ENCODE measurements at places on chromosomes 7 and 10.

- DNase-seq: peak; percentile 68
Measured at GRCh38 chr10:72337039-72337629, 17.6 kb downstream of the DNAJB12 start.

DNA sequence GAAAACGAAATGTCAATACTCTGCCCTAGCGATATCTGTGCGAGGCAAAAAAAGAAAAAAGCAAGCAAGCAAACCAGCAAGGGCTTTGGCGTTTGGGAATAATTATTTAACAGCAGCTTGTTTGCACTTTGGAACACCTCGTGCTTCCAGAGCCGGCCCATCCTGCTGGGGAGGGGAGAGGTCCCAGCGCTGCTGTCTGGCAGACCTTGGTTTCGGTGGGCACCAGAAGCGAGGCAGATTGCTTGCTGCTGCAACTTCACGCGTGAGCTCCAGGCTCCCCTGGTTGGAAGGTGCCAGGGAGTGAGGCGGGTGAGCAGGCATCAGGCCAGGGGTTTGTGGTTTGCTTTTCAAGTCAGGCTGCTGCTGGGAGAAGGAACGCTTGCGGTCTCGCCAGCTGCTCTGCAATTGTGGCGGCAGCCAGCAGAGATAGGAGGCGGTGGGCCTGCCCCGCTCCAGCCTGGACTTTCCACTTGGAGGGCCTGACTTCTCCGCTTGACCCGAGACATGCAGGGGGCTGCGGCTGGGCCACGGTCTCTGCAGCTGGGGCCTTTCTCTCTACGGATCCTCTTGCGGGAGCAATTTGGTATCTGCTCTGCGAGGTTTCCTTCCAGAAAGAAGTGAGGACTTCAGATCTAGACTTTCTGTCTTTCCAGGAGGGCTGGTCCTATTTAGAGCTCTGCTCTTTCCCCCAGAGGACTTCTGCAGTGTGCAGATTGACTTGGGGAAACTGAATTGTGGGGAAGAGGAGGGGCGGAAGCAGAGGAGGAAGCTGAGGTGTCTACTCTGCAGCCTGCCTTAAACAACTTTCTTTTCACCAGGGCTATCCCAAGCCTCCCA is 131.4 kb downstream of the PRPF18 start:
- DNase-seq: no peak

DNA sequence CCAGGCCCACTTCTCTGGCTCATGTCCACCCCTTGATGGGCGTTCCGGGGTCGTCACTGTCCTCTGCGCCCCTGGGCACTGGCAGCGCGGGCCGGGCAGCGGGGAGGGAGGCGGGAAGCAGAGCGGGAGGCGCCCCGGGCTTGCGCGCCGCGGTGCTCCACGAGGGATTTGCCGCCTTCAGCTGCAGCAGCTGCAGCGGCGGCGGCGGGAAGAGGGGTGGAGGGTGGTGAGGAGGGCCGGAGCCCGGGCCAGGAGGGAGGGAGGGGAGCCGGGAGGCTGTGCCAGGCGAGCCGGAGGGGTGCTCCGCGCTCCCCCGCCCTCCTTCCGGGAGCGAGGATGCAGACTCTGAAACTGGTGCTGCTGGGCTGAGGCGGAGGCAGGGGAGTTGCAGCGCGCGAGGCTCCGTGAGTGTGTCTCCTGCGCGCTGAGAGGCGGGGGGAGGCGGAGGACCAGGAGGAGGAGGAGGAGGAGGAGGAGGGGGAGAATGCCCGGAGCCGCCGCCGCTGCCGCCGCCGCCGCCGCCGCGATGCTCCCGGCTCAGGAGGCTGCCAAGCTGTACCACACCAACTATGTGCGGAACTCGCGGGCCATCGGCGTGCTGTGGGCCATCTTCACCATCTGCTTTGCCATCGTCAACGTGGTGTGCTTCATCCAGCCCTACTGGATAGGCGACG is at the start of gene LHFPL3:
Gene LHFPL3 (plus strand): TSS at position 308 of the 674 bp plus-strand sequence.
- DNase-seq: no peak

DNA sequence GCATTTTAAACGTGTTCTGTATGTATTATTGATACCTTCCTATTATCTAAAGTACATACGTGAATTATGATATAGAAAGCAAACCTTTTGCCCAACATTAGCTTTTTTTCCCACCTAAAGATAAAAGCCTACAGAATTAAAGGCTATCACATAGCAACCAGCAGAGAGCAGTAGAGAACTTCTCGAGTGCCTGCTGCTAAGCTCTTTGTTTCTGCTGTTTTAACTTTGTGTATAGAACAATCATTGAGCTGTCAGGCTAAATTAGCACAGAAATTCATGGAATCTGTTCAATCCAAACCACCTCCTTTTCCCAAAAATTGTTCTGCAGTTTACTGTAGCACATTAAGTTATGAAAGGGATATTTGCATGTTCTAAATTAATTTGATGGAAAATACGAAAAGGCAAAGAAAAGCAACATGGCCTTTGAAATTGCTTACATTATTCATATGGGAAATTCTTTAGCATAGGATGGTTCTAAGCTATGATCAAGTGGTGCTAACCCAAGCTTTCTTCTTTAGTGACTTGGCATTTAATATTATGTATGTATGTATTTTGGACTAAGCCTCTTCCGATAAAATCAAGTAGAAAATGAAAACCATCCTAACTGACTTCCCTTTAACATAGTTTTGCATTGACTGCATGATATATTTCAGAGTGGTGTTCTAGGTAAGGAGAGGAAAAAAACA is 1288.5 kb downstream of the GATA3 start:
- no peak for DNase-seq

- no peak for DNase-seq
Measured at GRCh38 chr10:47336387-47337134, 11.6 kb upstream of the RBP3 start.

- DNase-seq: no peak
Measured at GRCh38 chr7:142024547-142024946, 28.9 kb downstream of the MGAM start.

GRCh38 chr10:93859049-93859655 is 34.6 kb upstream of the SLC35G1 start:
- no peak for DNase-seq

GRCh38 chr10:77840636-77841035 is 85.9 kb downstream of the DLG5 start:
- DNase-seq: no peak

DNA sequence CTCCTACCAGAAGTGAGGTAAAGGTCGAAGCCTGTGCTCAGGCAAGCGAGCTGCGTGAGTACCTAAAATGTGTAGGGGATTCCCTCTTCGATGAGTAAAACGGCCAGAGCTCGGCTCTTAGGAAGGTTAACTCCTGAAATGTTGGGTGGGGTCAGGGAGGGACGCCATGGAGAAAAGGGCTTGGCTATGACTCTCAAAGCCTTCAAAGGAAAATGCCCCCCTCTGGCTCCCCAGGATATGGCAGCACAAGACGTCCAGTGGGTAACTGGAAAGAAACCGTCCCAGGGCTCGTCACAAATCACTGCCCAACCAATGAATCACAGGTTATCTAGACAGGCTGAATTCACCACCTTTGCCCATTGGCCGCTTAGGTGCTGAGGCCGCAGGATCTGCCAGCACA is 58.0 kb downstream of the CALML3 start:
- DNase-seq: no peak

DNA sequence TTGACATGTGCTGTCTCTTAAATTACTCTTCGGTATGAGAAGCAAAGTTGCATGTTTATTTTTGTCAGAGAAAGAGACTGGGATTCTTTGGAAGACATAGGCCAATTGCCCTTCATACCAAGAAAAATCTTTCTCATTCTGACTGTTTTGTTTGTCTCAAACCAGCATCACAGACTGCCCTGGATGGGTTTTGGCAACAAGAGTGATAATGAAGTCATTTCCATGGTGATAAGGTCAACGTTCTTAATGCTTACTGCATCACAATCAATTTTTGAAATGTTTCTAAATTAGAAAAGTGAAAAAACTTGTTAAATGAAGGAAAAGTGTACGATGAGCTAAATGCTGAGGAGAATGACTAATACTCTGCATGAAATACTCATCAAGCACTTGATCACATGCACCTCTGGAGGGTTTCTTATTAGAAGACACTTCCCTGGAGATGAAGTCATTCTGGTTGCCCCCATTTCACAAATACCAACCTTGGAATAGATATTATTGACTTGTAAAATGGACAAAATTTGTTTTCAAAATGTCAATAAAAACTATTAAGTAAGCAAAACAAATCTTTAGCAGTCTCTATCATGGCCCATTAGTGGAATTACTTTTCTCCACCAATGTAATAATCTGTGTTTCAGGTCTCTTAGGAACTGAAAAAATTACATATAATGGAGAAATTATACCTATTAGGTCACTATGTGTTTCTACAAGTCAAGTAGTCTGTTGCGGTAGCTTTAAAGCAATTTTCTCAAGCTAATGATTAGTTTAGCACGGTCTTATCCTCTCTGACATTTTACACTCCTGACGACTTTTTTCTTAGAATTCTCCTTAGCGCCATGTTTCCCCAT is 19.9 kb upstream of the SEC61G start:
- no peak for DNase-seq

- DNase-seq: peak; percentile 82
Measured at GRCh38 chr7:101153969-101154692, at the start of gene AP1S1. TSS of gene AP1S1 (plus strand) at chr7:101154476. CDS start at chr7:101154515, 39 bp downstream.

DNA sequence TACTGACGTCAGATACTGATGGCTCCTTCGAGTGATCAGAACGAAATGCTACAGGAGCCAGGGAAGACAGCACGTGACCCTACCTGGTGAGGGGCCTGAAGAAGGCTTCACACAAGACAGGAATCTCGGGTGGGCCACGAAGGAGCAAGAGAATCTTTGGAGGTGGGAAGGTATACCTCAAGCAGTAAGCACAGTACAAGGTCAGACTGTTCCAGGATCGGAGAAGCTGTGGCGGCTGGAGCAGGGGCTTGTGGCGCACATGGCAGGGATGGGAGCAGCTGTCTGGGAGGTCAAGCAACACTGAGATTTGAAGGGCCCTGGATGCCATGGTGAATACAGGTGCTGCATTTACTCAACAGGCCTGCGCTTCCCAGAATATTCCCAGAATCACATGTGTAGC is 45.4 kb downstream of the C10orf143 start:
- DNase-seq: no peak

DNA sequence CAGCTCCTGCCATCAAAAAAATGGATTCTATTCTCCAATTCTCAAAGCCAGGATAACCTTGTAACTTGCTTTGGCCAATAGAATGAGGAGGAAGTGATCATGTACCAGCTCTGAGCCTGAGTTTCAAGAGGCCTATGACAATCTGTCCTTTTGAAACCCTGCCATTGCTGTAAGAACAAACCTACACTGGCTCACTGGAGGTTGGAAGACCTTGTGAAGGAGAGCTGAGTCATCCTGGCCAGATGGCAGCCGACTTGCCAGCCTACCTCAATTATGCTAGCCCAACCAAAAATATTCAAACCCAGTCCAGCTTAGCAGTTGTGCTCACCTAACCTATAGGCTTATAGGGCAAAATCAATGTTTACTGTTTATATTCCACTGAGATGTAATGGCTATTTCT is 93.0 kb downstream of the HGF start:
- no peak for DNase-seq

DNA sequence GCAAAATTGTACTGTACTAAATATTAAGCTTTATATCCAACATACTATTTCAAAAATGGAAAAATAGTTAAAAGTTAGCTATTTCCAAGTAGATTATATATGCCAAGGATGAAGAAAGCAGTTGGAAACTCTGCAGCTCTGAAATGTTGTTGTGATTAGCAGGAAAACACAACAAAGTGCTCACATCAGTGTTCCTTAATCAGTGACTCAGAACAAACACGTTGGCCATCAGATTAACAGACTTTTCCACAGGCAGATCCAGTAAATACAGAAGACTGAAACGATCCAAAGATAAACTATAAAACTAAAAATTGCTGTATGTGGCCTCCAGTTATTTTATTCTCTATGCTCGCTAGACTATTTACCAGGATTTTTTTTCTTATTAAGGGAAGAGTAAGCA is 99.6 kb upstream of the SEMA3D start:
- no peak for DNase-seq

- DNase-seq: no peak
Measured at GRCh38 chr7:19336836-19337383, 191.7 kb upstream of the FERD3L start.

DNA sequence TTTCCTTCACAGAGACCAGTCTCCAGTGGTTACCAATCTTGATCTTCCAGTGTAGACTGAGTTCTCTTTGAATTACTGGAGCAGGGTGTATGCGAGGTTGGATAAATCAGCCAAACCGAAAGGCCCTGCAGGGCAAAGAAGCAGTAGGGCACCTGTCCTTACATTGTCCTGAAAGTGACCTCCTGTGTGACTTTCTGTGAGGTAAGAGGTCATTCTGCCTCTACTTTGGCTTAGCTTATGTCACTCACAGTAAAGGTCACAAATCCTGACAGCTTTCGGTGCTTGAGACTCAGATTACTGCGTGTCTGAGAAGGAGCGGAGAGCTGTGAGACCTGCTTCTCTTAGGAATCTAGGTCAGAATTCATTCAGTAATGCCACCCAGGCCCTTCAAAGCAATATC is 252.7 kb upstream of the ETV1 start:
- DNase-seq: no peak

DNA sequence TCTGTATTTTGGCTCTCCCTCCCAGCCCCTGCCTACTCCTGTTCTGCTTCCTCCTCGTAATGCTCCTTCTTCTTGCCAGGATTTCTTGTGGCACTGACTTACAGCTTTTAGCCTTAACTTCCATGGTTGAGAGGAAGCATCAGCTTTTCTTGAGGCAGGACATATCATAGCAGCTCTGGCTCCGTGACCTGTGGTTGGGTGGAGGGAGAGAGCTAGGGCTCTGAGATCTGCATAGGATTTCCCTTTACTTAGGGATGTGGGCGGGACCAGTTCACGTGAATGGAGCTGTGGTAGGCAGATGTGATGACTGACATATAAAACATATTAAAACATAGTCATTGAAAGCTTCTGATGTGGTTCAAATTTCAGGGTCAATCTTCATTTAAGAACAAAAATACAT is 10.6 kb upstream of the RAB11FIP2 start:
- DNase-seq: no peak

GRCh38 chr7:132154695-132155471 is 421.4 kb downstream of the PLXNA4 start:
- no peak for DNase-seq

GRCh38 chr10:86295351-86295750 is 71.2 kb downstream of the GRID1 start:
- DNase-seq: no peak
